ENCODE measurements at places on chromosomes 5 and 9. TPM values are rescaled to one million over a fixed set of nuclear protein-coding genes. Genes with fewer than 3 reads are reported as not detected.

Gene BTNL3
- not detected for total RNA-seq

Gene CMBL
- total RNA-seq: 6.1 TPM

DNA sequence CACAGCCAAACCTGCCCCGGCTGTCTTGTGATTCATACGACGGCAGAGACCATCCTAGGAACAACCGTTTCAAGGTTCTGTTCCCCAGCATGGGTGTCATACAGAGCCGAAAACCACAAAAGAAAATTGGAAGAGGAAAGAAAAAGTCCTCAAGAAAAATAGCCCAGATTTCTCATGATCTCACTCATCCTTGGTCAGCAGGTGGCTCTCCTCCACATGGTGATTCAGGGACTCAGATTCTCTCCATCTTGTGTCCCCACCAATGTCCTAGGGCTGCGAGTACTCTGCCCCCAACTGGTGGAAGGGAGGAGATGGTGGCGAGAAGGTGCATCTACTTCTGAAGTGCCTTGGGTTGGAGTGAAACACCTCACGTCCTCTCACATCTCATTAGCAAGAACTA is 25.6 kb downstream of the PDZD2 start:
- peak; percentile 25 for DNase-seq

- DNase-seq: no peak
Measured at GRCh38 chr5:67204821-67205220, 8.2 kb upstream of the CD180 start.

DNA sequence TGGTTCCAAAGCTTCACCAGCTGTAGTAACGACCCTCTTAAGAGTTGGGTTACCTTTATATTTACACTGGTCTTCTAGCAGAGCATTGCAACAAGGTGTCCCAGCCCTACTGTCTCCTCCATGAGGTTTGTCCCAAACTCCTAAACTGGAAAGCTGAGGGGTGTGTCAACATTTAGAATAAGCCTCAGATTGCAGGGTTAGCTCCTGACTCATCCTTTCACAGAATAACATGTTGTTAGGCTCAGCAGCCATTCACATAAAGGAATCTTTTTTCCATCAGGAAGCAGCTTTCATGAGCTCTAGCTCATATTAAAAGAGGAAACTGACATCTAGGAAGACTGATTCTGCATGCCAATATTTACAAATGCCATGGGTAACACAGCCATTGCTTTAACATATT is 238.7 kb downstream of the EFNA5 start:
- DNase-seq: peak; percentile 71

DNA sequence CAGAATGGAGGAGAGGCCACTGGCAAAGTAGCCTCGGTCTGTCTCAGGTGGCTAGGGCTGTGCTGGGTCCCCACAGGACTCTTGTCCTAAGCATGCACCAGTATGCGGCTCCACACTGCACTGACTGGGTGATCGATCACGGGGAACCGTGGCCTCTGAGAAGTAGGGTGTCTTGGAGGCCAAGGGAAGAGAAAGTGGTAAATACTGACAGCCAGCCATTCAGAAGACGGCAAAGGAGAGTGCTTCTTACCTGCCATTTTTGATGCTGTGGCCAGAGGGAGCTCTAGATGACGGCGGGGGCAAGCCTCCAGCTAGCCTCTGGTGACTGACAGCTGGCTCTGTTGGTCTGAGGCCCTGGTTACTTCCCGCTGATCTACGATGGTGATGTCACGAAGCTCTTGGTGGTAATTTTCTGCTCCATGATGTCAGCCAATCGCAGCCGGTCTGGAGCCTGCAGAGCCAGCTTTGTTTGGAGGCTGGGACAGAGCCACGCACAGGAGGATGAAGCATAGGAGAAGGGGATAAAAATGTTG is 40.4 kb upstream of the GADD45G start:
- no peak for DNase-seq

GRCh38 chr9:6924149-6924548 is 166.4 kb downstream of the KDM4C start:
- no peak for DNase-seq

- peak; percentile 80 for DNase-seq
Measured at GRCh38 chr5:147935032-147935431, 28.7 kb upstream of the C5orf46 start.
